ENCODE measurements at places on chromosomes 2 and 18.

DNA sequence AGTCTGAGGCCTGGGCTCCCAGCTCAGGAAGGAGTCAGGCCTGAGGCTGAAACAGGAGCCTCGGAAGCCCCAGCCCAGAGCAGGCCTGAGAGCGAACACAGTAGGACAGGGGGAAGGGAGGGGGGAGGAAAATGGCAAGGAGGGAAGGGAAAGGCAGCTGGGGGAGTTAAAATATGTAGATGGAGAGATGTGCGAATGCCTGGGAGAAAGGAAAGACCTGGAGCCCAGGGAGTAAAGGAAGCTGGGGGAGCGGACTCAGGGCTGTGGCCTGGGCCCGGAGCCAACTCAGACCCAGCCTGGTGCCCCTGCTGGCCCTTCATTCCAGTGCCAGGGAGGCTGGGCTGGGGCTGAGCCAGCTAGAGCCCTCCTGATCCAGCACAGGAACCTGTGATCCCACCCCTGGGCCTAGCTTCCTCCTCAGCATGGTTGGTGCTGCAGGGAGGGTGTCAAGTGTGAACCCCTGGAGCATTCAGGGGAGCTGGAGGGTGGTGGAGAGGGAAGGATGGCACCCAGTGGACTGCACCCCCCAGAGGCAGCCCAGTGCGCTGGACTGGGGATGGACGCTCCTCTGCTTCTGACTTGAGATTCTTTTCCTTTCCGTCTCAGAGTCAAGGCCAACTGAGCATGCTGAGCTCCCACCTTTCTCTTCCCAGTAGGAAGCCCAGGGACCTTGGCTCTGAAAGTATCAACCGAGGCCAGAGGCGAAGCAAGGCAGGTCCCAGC, 46.3 kb downstream of the EMX1 start:
- DNase-seq: no peak

GRCh38 chr18:58341916-58342315, 287.0 kb downstream of the ALPK2 start:
- no peak for DNase-seq

- no peak for DNase-seq
Measured at GRCh38 chr2:120702801-120703200, 32.9 kb upstream of the GLI2 start.

GRCh38 chr2:113162173-113162572, 11.6 kb upstream of the PSD4 start:
- DNase-seq: no peak

- no peak for DNase-seq
Measured at GRCh38 chr18:3666526-3667254, 216.7 kb downstream of the TGIF1 start.
